Fibroblast of villous mesenchyme (primary cell): ENCODE measurements at places on chromosomes 3 and 15. TPM values are rescaled to one million over a fixed set of nuclear protein-coding genes. Genes with fewer than 3 reads are reported as not detected.

DNA sequence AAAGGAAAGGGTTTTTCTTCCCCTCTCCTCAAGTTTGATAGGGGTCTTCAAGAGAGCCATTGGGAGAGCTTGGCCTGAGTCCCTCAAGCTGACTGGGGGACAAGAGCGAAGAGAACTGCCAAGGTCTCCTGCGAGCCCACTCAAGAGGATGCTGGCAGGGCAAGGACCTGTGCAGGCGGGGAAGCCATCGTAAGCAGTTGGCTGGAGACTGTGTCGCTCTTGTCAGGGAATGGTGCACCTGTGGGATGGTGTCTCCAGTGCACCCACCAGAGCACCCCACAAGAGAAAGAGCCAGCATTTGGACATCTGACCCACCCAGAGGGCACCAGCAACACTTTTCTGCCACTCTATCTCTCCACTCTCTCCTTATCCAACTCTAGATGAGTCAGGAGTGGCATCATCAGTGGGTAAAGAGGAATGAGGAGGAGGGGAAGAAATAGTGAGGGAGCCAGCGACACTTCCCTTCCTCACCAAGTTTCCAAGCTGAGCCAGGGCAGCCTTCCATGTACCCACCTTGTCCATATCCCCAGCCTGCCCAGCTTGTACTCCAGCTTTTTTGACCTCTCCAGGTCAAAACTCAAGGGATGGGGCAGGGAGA is 13.6 kb upstream of the XIRP1 start:
- DNase-seq: no peak

- no peak for DNase-seq
Measured at GRCh38 chr3:144294659-144295538, 323.3 kb downstream of the DIPK2A start.

DNA sequence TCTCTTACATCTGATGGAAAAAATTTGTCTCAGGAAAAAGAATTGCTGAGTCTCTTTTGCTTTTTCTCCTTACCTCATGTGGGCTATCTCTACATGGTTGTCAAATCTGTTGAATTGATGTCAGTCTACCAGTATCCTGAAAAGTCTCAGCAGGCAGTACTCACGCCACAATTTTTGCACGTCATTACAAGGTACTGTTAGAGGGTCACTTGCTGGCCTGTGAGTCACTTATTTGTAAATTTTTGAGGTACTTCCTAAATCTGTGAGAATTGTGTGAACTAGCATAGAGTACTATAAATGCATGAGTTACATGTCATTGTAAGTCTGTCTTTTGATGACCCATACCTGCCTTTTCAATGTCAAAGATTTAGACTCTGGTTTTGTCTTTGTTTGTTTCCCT is 15.9 kb downstream of the HPS3 start:
- DNase-seq: no peak

Gene DUOXA2
- not detected in 2 replicates for total RNA-seq

Gene HTR3E
- total RNA-seq: not detected in 2 replicates
